ENCODE measurements at places on chromosomes 12 and 14.

DNA sequence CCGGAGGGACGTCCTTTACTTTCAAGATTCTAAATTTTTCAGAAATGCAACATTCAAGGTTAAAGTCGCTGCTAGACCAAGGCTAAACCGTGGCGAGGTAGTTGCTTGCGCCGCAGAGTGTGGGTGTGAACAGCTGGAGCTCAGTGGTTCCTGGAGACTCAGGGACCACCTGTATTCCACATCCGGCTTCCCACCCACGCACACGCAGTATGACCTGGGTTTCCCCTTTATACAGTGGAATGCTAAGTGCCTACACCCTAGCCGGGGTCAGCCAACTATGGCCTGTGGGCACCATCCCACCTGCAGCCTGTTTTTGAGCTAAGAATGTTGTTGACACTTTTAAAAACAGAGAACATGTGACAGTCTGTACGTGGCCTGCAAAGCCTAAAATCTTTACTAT, 42.9 kb upstream of the TESC start:
- DNase-seq = no peak

DNA sequence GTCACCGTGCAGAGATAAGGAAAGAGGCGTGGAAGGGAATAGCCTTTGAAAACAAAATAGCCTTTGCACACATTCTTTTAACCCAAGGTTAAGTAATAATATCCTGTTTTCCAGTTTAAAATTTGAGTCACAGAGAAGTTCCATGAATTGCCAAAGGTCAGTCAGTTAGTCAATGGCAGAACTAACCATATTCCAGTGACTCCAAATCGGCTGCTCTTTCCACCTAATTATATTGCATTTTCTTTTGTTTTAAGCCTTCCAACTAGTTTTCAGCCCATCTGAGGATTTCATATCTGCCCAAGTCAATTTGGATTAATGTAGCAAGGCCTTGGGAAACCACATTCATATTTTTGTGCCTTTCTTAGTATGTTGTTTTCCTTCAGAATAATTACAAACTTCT, 373.0 kb downstream of the CCDC91 start:
- no peak for DNase-seq

GRCh38 chr14:63504648-63505047, 38.5 kb downstream of the PPP2R5E start:
- no peak for DNase-seq

DNA sequence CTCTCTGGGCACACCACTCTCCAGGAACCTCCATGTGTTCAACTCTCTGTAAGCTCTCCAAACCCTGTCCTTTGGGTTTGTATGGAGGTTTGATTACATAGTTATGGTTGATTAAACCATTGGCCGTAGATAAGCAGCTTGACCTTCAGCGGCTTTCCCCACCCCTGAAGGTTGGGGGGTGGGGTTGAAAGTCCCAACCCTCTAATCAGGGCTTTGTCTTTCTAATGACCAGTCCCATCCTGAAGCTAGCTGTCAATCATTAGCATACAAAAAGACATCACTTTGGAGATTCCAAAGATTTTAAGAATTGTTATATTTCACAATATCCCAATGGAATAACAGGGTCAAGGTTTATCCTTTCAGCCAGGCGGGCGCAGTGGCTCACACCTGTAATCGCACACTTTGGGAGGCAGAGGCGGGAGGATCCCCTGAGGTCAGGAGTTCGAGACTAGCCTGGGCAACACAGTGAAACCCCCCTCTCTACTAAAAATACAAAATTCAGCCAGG, 8.4 kb downstream of the FAM186A start:
- no peak for DNase-seq

- DNase-seq = no peak
Measured at GRCh38 chr14:49959822-49960408, 67.0 kb downstream of the ARF6 start.

- no peak for DNase-seq
Measured at GRCh38 chr14:104751539-104752422, 1.2 kb upstream of the SIVA1 start.

GRCh38 chr14:99684410-99684934, 374 bp downstream of the CYP46A1 start:
- no peak for DNase-seq

DNA sequence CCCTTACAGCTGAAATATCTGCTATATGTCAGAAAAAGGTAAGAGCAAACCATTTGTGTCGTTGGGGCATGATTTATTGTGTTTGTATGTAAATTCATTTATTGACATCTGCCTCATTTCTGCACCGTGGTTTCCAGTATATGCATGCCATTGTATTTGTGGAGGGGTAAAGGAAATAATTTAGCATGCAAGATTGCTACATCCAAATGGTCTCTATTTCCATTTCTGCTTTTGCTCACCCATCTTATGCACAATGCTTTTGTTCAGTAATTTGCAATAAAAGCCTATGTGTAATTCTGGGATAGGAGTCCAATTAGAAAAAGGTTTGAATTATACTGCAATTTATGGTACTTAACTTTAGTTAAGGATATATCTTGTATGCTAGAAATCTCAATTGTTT, 101.8 kb downstream of the UNC79 start:
- no peak for DNase-seq

All from astrocyte (in vitro differentiated cells and primary cell).